DND-41 (cell line): ENCODE measurements at places on chromosomes 1 and 21.

- no peak for DNase-seq
Observed at GRCh38 chr21:18155508-18156193, 89.0 kb upstream of the CHODL start.

DNA sequence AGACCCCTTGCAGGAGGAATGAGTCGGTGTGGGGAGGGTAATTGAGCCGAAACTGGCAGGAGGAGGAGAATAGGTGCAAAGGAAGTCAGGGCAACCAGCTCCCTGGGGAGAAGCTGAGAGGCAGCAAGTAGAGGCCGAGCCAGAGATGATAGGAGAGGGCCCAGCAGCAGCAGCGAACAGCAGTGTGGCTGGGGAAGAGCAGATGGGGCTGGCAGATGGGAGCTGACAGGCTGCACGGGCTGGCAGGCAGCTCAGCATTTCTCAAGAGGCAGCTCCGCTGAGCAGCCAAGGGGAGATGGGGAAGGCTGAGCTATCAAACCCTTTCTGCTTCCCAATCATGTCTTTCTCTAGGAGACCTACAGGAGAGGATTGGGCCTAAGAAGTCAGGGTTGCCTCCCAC is 158.2 kb downstream of the TRIM33 start:
- DNase-seq, result peak; percentile 72

GRCh38 chr1:169217636-169218035 is 111.1 kb downstream of the ATP1B1 start:
- no peak for DNase-seq

- DNase-seq, result no peak
Observed at GRCh38 chr1:68375919-68376318, 73.8 kb downstream of the RPE65 start.

DNA sequence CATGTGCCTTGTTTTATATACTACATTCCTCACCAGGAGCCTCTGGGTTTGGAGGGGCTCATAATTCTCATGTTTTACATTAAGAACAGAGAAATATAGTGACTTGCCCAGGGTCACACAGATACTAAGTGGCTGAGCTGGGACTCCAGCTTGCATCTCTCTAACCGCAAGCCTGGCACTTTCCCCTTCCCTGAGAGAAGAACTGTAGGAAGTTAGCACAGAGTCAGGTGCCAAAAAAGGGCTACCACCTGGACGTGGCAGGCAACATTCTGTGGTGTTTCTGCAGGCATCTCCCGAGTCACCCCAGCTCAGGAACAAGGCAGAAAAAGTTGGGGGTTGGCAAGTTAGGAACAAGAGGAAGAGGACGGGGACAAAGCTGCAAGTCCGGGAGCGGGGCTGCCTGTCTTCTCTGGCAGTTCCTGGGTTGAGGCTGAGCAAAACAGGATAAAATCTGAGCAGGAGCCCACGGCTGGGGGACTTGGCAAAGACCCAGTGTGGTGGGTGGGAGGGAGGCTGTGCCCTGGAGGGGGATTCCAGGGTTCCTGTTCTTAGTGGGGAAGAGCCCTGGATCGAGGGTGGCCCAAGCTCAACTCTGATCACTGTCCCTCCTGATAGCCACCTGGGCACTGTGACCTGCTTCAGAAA is 9.8 kb downstream of the PLA2G5 start:
- no peak for DNase-seq

DNA sequence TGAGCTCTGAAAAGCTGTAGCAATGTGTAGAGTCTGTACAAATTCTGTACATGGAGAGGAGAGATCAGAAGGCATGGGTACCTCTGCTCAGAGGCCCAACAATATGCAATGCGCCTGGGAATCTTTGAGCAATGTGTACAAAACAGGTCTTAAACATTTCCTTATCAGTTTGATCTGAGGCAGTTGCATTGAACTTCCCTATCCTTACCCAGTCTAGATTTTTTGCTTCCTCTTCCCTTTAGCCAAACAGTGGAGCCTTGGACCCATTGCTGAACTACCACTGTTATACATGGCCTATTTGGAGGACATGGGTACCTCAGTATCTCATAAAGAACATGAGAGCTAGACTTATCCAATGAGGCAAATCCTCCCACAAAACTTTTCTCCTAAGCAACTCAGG is 12.6 kb upstream of the MNDA start:
- DNase-seq, result no peak

- no peak for DNase-seq
Observed at GRCh38 chr1:17545356-17545755, 5.9 kb downstream of the ARHGEF10L start.

- DNase-seq, result no peak
Observed at GRCh38 chr1:232983817-232984567, 33.6 kb downstream of the NTPCR start.

- no peak for DNase-seq
Observed at GRCh38 chr1:90591355-90591969, 125.6 kb downstream of the BARHL2 start.

DNA sequence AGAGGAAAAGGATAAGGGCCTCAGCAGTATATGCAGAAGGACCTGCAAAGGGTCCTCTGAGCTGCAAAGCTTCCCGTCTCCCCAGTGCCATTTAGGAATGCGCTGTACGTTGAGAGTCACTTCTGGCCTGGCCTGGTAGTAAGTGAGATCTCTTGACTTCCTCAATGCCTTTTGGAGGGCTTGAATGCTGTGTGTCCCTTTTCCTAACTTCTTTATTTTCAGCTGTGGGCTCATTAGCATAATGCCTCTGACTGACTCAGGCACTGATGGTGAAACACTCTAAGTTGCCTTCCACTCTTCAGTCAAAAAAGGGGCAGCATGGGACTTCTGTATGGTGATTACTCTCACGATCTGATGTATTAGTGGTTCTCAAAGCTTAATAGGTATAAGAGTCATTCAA is 49.9 kb downstream of the XCL1 start:
- no peak for DNase-seq

DNA sequence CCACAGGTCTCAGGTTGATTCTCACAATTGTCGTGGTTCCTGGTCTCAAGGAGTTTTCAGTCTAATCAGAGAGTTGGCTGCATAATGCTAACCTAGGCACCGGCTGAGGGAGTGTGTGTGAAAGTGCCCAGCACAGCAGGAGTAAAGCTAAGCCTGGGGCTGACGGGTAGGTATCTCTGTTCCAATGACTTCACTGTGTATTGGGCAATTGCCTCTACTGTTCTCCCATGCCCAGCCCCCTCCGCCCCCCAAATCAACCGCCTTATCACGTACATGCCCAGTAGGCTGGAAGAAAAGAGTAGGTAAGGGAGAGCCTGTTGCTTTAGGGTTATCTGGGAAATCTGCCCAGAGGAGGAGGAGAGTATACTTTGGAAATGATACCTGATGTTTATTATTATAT is 54.7 kb downstream of the MRPS6 start:
- no peak for DNase-seq

DNA sequence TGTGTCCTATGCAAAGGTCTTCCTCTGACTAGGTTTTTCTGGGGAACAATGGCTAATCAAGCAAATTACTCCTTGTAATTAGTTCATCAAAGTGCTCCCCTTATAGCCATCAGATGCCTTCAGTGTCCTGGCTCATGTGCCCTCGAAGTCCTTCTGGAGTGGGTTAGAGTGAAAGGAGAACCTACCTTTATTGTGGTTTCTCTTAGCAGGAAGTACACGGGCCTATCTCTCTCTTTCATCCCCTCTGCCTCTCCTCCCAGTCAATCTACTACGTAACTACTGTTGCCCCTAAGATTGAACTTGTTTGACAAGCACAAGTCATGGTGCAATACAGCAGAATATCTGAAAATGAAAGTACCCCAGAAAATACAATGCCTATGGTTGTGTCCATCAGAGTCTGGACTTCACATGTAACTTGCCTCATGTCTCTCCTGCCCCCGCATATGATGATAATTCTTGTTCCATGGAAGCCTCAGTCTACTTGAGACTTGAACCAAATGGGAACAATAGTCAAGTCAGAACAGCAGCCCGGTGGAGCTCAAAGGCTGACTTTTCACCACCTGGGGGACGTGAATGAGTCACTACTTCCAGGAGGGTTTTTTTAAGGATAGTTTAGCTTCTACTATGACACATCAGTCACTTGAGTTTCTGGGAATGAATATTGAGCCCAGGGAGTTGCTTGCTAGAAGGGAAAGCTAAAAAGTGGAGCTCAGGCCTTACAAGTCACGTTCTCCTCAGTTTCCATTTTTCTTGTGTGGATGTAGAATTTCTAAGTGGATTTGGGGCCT is 243.6 kb downstream of the TNR start:
- no peak for DNase-seq

GRCh38 chr1:242828199-242828598 is 303.7 kb upstream of the PLD5 start:
- no peak for DNase-seq

- DNase-seq, result peak; percentile 52
Observed at GRCh38 chr1:150976879-150977694, 2.5 kb upstream of the CERS2 start.

GRCh38 chr1:37875833-37876232 is 16.4 kb upstream of the MTF1 start:
- DNase-seq, result no peak

DNA sequence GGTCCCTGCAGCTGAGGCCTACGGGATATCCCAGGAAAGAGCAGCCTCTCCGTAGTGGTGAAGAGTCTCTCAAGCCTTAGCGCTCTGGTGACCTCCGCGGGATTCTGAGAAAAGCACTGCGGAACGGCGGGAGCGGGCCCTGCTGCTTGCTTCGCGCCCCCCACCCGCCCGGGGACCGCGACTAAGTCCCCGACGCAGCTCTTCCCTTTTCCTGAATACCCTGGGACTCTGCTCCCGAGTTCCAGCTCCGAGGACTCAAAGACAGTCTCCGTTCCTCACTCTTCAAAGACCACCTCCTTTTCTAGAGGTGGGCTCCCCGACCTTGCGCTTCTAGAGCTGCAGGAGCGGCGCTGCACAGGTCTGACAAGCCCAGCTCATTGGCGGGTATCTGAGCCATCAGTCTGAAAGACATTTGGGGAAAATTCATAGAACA is 3.6 kb upstream of the PRRX1 start:
- DNase-seq, result no peak

- no peak for DNase-seq
Observed at GRCh38 chr1:158154501-158154900, 26.2 kb upstream of the CD1D start.

- DNase-seq, result no peak
Observed at GRCh38 chr1:87497380-87498203, 168.9 kb downstream of the LMO4 start.

DNA sequence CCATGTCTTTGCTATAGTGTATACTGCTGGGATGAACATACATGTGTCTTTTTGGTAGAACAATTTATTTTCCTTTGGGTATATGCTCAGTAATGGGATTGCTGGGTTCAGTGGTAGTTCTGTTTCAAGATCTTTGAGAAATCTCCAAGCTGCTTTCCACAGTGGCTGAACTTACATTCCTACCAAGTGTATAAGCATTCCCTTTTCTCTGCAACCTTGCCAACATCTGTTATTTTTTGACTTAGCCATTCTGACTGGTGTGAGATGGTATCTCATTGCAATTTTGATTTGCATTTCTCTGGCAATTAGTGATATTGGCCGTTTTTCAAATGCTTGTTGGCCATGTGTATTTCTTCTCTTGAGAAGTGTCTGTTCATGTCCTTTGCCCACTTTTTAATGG is 37.5 kb upstream of the ANGPTL1 start:
- DNase-seq, result no peak

GRCh38 chr1:167808690-167809089 is 86.9 kb downstream of the MPZL1 start:
- no peak for DNase-seq

DNA sequence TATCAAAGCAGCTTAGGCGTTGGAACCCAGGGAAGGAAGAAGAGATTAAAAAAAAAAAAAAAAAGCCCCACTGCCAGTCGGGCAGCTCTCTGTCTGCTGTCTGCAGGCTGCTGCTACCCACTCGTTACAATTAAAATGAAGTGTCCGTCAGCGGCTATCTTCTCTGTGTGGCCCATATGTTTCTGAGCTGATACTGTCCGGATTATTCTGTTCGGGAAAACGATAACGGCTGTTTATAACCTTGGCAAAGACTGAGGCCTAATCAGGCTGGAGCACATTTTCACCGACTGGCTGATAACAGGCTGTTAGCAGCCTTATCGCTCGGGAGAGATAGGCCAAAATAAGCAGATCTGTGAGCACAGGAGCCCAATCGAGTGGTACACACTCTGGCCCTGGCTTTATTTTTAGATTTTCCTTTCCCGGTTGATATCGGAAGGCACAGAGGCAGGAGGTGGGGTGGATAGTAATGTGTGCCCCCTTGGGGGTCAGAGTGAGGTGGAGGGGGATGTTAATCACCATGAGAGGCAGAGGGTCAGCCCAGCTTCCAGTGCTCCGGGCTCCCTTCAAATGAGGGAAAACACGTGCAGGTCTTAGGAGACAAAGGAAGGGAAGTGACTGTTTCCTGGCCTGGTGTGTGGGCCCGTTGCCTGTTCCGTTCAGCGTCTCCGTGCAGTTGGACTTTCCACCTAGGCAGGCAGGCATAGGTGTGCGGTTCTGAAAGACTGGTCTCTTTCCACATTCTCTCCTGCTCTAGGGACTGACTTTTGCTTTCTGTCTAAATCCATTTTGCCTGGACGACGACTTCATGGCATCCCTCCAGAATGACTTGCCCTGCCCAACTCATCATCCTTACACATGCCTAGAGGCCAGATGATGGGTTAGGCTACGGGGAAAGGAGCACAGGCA is 153.4 kb downstream of the PBX1 start:
- DNase-seq, result no peak

GRCh38 chr1:225650179-225650578 is 2.7 kb downstream of the ENAH start:
- no peak for DNase-seq

DNA sequence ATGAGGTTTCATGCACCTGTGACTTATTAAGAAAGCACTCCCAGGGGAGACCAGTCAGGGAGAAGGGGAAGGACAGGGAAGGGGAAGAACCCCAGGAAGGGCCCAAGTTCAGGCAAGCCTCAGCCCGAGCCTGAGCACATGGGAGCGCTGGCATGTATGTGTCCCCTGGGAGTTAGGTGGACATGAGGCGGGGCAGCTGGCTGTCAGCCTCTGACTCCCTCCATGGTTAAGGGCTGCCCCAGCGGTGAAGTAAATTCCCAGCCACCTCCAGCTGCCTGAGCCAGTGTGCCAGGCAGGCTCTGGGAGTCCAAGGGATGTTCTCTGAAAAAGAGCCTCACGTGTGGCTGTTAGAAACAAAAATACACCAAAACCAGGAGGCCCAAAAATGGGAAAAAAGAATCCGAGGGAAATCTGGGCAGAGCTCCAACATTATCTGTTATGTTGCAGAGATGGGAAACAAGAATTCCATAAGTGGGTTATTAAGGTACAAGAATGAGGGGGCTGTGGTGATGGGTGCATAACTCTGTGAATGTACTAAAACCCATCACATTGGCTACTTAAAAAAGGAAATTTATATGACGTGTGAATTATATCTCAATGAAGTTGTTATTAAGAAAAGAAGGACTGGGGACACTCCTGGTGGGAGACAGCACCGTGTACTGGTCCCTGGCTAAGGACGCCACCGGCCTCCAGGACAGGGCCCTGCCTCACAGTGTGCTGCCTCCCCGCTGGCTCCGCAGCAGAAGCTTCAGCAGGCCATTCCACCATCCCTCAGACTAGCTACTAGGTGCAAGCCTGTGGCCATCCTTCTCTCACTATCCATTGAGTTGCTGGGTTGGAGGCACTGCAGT is 18.7 kb downstream of the DMRTB1 start:
- no peak for DNase-seq
